Fibroblast of mammary gland (primary cell): ENCODE measurements at places on chromosomes 16 and 17.

- DNase-seq: no peak
Observed at GRCh38 chr17:61519754-61520440, 67.7 kb downstream of the TBX4 start.

GRCh38 chr16:63497408-63497807, 1461.2 kb upstream of the CDH8 start:
- no peak for DNase-seq

GRCh38 chr16:86930001-86930400, 351.7 kb downstream of the FOXL1 start:
- no peak for DNase-seq

DNA sequence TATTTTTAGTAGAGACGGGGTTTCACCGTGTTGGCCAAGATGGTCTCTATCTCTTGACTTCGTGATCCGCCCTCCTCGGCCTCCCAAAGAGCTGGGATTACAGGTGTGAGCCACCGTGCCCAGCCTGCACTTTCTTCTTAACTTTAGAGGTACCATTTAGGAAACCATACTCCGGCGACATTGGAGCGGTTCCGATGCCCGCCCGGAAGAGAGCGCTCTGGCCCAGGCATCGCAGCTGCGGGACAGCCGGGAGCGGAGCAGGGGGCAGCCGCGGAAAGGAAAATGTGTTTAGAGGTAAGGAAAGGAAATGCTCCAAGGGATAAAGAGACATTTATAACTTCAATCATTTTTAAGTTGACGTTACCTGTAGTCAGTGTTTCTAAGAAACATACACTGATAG, 6.0 kb upstream of the HS3ST3B1 start:
- DNase-seq: no peak

DNA sequence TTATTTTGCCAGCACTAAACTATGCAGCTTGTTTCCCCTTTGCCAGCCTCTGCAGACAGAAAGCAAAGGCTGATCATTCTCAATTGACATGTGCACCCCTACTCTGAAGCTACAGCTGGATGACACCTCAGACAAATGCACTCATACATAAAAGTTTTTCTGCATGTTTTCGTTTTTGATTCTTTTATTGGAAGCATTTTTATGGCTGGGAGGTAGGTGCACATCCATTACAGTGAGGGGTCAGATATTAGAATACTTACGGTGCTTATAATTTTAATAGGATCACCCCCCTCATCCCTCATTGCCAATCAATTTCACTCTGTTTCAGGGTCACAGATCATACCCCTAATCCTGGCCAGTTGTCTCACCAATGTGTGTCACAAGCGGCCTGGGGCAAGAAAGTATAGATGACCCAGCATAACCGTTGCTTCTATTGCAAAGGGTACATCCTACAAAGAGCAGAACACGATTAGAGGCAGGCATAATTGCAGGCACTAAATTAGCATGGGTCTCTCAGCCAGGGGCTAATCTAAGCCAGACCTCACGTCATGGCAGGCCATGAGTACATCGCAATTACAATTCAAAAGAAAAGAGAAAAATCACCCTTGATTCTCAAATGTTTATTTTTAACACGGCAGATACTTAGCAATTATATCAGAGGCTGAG, 89.5 kb upstream of the SOX9 start:
- DNase-seq: no peak

- no peak for DNase-seq
Observed at GRCh38 chr16:47310792-47311211, 150.1 kb downstream of the ITFG1 start.

DNA sequence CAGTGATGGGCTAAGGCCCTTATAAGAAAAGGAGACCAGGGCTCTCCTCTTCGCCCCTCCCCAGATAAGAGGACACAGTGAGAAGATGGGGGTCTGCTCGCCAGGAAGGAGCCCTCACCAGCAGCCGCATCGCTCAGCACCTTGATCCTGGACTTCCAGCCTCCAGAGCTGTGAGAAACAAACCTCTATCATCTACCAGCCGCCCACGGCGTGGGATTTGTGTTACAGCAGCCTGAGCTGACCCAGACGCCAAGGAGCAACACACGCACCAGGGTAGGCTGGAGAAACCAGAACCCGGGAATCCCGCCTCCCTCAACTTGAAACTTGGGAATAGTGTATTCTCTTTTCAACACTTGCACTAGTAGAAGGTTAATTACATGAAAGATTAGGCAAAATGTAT, 4.2 kb upstream of the ZG16B start:
- no peak for DNase-seq

DNA sequence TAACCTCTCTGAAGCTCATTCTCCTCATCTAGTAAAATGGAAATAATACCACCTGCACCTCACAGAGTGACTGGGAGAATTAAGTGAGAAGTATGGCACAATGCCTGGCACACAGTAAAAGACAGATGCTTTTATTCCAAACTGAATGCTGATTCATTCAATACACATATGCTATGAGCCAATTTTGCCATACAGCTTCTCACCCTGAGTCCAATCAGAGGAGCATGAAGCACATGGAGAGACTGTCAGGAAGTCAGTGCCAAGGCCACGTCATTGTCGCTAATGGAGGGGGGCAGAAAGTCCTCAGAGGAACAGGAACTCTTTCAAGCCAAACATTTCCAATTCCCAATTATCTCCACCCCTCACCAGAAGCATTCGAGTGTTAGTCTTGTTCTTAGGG, 11.6 kb downstream of the MKS1 start:
- DNase-seq: peak; percentile 58

GRCh38 chr17:7019839-7020519, 2.9 kb upstream of the BCL6B start:
- peak; percentile 48 for DNase-seq

- DNase-seq: peak; percentile 75
Observed at GRCh38 chr17:7992516-7992915, 9.9 kb upstream of the GUCY2D start.

- DNase-seq: no peak
Observed at GRCh38 chr17:9468532-9468931, 107.1 kb downstream of the STX8 start.

GRCh38 chr17:3658784-3659449, 9.5 kb downstream of the TAX1BP3 start:
- DNase-seq: no peak

DNA sequence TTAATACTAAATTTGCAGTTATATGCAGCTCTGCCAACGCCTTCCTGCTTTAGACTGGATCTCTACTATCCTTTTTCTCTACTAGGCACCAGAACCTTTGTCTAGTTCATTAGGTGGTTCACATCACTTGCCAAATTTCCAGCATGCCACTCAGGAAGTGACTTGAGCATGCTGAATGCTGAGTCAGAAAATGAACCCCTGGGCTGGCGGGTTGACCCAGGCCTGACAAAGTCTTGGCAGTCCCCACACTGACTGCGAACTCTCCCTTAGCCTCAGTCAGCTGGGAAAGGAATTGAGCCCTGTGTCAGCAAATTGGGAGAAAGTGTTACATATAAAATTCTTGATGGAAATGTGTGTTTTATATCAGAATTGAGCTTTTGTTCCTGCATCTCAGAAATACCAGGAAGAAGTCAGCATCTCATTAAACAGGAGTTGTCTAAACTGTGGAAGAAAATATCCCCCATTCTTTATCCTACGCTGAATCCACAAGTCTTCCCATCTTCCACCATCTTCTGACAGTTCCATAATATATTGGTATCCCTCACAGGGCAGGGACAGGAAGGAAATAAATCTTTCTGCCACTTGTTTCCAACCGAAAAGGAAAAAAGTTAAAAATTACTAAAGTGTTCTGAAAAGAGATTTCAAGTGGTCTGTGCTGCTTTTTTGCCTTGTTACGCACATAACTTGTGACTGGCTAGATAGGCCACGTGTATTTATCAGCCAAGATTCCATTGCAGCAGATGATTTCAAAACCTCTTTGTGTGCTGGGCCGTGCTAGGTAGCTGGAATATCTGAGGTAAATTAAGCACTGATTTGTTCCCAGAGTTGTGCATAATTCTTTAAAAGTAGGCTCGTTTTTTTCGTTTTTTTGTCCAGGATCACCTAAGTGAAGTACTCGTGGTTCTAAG, 16.7 kb upstream of the SLC12A3 start:
- peak; percentile 84 for DNase-seq

DNA sequence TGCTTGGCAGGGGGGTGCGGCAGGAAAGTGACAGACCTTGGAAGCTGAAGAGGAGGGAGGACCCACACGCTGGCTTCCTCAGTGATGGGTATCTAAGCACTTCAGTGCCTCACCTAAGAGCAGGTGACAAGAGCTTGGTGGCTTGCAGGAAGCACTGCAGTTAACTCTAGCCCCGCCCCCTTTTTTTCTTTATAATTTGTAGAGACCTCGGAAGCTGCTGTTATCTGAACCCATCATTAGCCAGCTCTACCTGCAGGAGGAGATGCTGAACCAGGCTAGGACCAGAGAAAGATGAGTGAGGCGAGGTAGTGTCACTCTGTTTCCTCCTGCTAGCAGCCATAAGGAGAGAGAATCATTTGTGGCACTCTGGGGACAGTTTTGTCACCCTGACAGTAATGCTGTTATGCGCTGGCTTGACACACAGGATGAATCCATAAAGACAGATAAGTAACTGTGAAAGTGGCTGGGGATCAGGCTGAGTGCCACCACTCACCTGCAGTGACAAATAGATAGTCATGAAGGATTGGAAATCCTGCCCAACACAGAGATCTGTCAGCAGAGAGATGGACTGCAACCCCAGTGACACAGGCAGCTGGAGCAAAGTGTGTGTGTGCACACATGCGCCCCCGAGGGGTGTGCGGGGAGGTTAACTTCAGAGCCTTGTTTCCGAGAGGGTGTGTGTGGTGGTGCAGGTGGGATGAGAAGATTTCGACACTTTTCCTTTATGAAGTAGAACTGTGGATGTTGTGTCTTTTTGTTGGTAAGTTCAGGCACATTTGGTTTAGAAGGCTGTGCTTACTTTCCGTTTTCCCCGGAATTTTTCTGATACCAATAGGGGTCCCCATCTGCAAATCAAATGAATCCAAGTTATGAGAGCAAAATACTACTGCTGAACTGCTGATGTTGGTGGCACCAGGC, 224.0 kb downstream of the IRX3 start:
- DNase-seq: no peak

DNA sequence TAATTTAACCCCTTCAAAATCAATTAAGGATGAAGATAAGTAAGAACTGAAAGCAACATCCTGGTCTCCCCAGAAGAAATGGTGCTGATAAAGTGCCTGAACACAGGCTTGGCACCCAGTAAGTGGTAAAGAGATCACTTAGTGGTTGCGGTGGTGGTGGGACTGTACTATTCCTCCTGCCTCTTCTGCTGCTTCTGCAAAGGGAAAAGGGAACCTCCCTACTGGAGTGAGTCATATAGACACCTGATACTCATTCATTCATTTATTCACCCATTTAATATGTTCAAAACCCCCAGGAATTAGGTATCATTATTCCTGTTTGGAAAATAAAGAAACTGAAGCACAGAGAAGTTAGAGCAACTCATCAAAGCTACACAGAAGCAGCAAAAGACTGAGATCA, 60.6 kb downstream of the CDYL2 start:
- DNase-seq: no peak

- no peak for DNase-seq
Observed at GRCh38 chr17:54870671-54871175, 29.9 kb upstream of the TOM1L1 start.

GRCh38 chr16:24736758-24737157, 7.3 kb downstream of the TNRC6A start:
- DNase-seq: no peak

DNA sequence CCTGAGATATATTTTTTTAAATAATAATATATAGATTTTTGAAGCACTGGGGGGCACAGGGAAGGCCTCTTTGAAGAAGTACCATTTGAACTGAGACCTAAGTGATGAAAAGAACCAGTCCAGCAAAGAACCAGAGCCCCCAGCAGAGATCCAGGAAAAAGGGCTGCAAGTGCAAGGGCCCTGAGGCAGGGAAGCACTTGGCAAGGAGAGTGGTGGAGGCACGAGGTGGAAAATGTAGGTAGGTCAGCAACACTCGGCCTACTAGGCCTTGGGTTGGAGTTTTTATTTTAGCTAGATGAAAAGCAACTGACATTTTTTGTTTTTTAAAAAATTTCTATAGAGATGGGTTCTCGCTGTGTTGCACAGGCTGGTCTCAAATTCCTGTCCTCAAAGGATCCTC, 1.6 kb upstream of the CD19 start:
- DNase-seq: no peak

DNA sequence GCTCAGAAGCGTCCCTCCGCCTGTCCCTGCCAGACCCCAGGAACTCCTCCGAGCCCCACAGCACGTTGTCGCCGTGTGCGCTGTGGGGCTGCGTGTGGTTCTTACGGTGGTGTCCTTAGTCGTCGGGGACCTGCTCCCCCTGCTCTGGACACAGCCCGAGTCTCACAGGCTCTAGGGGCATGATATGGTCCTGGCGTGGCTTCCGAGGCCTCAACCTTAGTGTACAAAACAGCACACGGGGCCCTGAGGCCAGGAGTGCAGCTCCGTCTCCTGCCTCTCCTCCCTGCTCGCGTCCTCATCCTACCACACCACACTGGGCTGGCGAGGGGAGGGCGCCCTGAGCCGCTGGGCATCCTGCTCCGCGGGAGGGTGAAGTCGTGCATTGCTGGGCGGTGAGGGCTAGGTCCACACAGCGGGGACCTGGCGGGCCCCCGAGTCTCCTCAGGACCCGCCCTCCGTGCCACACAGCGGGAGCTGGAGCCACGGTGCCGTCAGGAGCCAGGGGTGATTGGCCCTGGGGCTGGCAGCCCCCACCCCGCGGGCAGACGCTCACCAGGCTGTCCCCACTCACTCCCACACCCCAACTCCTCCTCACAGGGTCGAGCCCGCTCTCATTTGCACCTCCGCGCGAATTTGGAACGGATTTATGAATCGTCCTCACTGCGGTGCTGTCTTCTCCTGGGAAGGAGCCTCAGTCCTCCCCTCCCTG, 1.2 kb upstream of the MAFG start:
- no peak for DNase-seq

- DNase-seq: no peak
Observed at GRCh38 chr16:11051430-11051829, 107.1 kb downstream of the CLEC16A start.

DNA sequence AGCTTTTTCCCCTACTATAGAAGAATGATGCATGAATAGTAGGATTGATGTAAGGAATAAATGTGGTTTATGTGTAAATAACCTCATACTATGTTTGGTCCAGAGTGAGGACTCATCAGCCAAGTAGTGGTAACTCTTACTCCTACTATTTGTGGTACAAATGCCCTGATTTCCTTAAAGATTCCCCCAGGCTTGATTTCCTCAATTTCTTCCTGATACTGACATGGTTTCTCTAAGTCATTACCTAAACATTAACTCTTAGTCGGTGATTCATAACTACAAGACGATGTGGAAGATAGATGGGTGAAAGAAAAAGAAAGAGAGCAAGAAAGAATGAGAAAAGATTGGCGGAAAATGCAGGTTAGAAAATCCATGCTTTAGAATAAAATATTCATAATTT, 17.2 kb upstream of the MYOCD start:
- DNase-seq: no peak

GRCh38 chr17:36850790-36851189, 86.5 kb upstream of the LHX1 start:
- peak; percentile 77 for DNase-seq

- DNase-seq: no peak
Observed at GRCh38 chr17:2335726-2336214, 487 bp downstream of the TSR1 start.

GRCh38 chr16:30621765-30622164, 11.6 kb upstream of the ZNF689 start:
- peak; percentile 74 for DNase-seq

GRCh38 chr17:45227101-45227925, 5.6 kb downstream of the FMNL1 start:
- DNase-seq: peak; percentile 29
